Progenitor cell of endocrine pancreas (in vitro differentiated cells): ENCODE measurements at places on chromosomes 4 and X. TPM values are rescaled to one million over a fixed set of nuclear protein-coding genes. Genes with fewer than 3 reads are reported as not detected.
A peak's percentile ranks its signal among the peaks of the same experiment; 100 is the strongest.

FOXR2 gene
- not detected in 2 replicates for total RNA-seq

DNA sequence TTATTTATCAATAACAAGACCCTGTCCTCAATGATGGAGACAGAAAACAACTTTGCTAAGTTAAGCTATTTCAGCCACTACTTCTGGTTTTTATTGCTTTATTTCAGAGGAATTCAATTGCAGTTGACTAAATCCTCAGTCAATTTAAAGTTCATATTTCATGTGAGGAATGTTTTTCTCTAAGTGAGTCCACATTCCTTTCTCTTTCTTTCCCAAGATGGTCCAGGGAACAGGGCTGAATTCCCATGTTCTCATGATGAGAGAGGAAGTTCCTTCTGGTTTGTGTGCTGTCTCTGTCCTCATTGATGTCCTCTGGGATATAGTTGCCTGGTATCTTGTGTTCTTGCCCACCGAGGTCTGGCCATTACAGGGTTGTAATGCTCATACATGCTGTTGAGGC is 117.2 kb downstream of the SLIT2 start:
- H3K36me3 ChIP-seq: no peaks in the 10 kb centered on the region
- no peak for DNase-seq
- H3K4me1 ChIP-seq: no peaks in the 10 kb centered on the region
- no peak overlapping the region for H3K4me3 ChIP-seq
- no peaks in the 10 kb centered on the region for H3K27me3 ChIP-seq

GRCh38 chr4:61603086-61603485 is 403.0 kb downstream of the ADGRL3 start:
- no peaks in the 10 kb centered on the region for H3K4me1 ChIP-seq
- DNase-seq: no peak
- no peaks in the 10 kb centered on the region for H3K36me3 ChIP-seq
- H3K4me3 ChIP-seq: no peak overlapping the region
- H3K27me3 ChIP-seq: no peaks in the 10 kb centered on the region

RAB28 gene
- 26.9 and 28.3 TPM in 2 replicates for total RNA-seq

MAGEA9B gene
- total RNA-seq: not detected in 2 replicates

DNA sequence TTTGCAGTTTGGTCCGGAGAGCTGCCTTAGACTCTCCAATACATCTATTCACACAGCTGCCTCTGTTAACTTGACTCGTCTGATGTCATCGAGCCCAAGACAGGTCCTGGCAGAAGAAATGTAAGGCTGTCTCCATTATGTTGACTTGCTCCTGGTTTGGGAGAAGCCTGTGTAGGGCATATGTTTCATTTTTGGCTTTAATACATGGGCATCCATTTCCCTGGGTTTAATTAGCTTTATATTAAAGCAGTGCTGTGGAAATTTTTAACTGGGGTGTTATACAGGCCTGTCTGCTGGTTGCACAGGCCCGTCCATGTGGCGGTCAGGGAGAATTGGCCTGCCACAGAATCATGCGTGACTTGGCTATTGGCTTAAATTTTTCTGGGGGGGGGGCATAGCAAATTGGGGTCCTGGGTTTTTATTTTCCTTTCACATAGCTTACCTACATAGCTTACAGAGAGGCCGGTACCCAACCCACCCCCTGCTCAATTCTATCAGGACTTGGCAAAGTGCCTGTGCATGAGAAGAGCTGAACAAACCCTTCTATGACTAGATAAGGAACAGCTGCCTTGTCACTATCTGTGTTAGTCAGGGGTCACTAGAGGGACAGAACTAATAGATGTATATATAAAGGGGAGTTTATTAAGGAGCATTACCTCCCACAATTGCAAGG is 123.5 kb upstream of the WDR1 start:
- no peak overlapping the region for H3K27ac ChIP-seq
- H3K4me1 ChIP-seq: peaks cover 6% of the 10 kb centered on the region
- peaks cover 5% of the 10 kb centered on the region for H3K27me3 ChIP-seq
- DNase-seq: no peak

DNA sequence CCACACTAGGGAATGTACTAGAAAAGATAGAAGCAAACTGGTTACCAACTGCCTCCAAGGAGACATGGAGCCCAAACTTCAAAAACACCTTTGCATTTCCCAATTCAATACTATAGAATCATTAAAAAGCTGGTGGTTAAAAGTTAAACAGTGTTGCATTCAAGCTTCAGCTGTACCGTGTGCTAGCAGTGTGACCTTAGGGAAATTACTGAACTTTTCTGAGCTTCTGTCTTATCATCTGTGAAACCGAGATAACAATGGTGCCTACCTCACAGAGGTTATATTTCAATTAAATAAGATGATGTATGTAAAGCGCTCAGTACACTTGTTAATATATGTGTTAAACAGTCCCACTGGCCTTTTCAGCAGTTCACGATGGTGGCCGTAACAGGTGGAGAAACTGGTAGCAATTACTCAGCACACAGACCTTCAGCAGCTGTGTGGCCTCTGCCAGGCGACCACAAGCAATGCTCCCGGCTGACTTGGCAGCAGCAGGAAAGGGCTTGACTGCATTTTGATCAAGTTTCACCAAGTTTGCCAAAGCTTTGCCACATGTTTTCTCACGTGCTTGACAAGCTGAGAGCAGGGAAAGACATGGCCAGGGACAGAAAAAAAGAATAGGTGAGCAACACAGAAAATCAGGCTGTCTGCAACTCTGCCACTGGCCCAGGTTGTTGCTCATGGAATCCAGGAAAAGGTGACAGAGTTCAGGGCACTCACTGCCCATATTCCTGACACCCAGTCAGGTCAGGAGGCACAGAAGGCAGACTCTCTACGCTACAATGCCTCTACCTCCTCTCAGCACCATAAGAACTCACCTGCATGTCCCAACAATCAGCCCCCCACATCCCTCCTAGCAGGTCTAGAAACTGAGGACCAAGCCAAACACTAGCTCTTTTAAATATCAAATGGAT is 72.1 kb downstream of the PARM1 start:
- peaks cover 11% of the 10 kb centered on the region for H3K4me1 ChIP-seq
- no peaks in the 10 kb centered on the region for H3K36me3 ChIP-seq
- H3K27me3 ChIP-seq: no peaks in the 10 kb centered on the region
- no peak for DNase-seq
- H3K27ac ChIP-seq: peak overlapping the region; percentile 31

CFAP47 gene
- 1.5 and 1.7 TPM in 2 replicates for total RNA-seq

GYPE gene
- not detected in 2 replicates for total RNA-seq

CITED1 gene
- total RNA-seq: 1.1 and 2.0 TPM in 2 replicates

DNA sequence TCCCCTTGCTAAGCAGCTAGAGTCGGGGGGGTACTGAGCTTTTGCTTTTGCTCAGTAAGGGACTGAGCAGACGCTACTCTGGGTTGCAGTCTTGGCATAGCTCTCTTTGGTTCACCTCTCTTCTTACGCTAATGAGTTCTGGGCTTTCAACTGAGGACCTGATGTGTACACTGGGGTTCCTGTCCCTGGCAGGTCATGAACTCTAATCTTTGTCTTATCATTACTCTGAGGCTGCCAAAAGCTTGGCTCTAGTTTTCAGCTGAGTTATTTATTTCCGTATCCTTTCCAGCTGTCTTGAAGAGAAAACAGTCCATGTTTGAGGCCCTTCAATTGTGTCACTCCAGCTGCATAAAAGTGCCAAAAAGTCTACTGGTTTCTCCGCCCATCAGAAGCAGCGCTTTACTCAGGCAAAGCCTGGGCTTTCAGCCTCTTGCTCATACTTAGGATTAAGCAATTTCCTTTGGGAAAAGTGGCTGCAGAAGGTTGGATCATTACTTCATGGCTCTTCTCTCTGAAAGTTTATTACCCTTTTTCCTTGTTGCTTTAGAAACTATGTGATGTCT is 121.0 kb upstream of the STOX2 start:
- H3K27ac ChIP-seq: no peak overlapping the region
- H3K4me1 ChIP-seq: peaks cover 11% of the 10 kb centered on the region
- DNase-seq: no peak
- no peaks in the 10 kb centered on the region for H3K36me3 ChIP-seq

DNA sequence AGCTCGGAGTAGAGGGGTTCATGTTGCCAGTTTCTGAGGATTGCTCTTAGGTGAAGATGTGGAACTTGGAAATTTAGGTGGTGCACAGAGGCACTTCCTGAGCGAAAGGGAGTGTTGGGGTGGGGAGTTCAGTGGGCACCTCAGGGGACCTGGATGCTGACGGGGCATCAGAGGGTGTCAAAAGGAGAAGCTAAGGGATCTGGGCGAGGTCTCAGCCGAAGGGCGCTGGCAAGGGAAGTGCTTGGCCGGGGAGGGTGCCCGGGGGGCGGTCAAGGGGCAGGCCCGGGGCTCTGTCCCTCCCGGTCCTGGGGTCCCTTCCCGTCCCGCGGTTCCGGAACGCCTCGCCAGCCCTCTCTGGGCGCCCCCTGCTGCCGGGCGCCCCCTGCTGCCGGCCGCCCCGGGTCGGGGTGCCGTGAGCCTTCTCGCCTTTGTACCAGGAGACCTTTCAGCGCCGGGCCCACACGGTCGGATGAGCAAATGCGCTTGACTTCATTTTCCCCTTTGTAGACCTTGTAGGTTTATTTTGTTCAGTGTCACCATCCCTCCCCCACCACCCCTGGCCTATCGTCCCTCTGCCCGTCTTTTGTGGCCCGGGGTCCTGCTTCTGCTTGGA is 3.0 kb upstream of the PHOX2B start:
- H3K4me1 ChIP-seq: peaks cover 1% of the 10 kb centered on the region
- no peaks in the 10 kb centered on the region for H3K36me3 ChIP-seq
- DNase-seq: no peak

DNA sequence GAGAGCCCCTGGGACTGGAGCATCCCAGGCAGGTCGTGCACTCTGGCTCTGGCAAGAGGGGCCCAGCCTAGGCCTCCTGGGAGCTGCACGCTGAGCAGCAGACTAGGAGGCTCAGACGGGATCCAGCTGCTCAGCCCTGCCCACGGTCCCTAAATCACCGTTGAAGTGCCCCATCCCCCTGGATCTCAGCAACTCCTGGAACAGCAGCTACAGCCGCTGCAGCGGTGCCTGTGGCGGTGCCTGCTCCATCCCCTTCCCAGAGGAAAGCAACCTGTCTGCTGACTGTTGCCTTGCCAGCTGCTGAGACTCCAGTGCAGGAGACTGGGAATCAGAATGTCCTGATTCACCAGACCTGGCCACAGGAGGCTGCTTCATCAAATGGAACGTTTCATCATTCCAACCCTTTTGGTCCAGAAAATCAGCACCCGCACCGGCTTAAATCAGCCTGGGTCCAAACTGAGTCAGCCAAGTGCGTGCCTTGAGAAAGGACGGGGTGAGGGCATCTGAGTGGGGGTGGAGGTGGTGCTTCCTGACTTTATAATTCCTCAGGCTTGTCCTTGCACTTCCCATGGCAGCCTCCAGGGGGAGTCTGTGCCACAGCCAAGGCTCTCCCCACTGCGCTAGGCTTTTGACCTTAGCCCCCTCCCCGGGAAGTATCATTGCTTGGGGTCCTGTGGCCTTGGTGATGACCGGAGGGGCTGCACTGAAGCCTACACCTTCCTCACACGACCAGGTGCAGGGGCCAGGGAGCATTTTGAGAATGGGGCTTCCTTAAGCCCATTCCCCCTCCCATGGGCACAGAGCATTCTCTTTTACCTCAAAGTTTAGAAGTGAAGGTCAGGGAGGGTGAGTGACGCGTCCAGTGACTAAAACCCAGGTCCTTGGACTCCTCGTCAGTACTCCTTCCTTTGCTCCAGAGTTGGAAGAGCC is 6.5 kb downstream of the ZNF185 start:
- peak; percentile 34 for DNase-seq
- H3K36me3 ChIP-seq: no peaks in the 10 kb centered on the region
- H3K4me3 ChIP-seq: no peak overlapping the region
- peaks cover 12% of the 10 kb centered on the region for H3K27me3 ChIP-seq

GAGE12J gene
- not detected in 2 replicates for total RNA-seq

- no peak overlapping the region for H3K4me3 ChIP-seq
- no peak for DNase-seq
- peaks cover 2% of the 10 kb centered on the region for H3K36me3 ChIP-seq
- peaks cover 19% of the 10 kb centered on the region for H3K4me1 ChIP-seq
Observed at GRCh38 chrX:100648458-100649417, 4.7 kb downstream of the SRPX2 start.

SFRP2 gene
- 1.3 and 3.2 TPM in 2 replicates for total RNA-seq

GRCh38 chr4:148171596-148171995 is 270.6 kb downstream of the NR3C2 start:
- no peak overlapping the region for H3K27ac ChIP-seq
- peaks cover 4% of the 10 kb centered on the region for H3K4me1 ChIP-seq
- DNase-seq: no peak
- H3K4me3 ChIP-seq: no peak overlapping the region
- no peaks in the 10 kb centered on the region for H3K27me3 ChIP-seq

LSM6 gene
- total RNA-seq: 52.6 and 55.9 TPM in 2 replicates

GRCh38 chr4:27233531-27233930 is 372.9 kb downstream of the STIM2 start:
- H3K36me3 ChIP-seq: no peaks in the 10 kb centered on the region
- no peak overlapping the region for H3K4me3 ChIP-seq
- no peaks in the 10 kb centered on the region for H3K4me1 ChIP-seq
- no peaks in the 10 kb centered on the region for H3K27me3 ChIP-seq

DGAT2L6 gene
- total RNA-seq: not detected in 2 replicates

GRCh38 chr4:123869286-123870215 is 473.0 kb downstream of the SPRY1 start:
- H3K4me1 ChIP-seq: peaks cover 12% of the 10 kb centered on the region
- H3K27ac ChIP-seq: no peak overlapping the region
- H3K36me3 ChIP-seq: no peaks in the 10 kb centered on the region
- no peaks in the 10 kb centered on the region for H3K27me3 ChIP-seq
